ENCODE measurements at places on chromosomes 13 and 19.

DNA sequence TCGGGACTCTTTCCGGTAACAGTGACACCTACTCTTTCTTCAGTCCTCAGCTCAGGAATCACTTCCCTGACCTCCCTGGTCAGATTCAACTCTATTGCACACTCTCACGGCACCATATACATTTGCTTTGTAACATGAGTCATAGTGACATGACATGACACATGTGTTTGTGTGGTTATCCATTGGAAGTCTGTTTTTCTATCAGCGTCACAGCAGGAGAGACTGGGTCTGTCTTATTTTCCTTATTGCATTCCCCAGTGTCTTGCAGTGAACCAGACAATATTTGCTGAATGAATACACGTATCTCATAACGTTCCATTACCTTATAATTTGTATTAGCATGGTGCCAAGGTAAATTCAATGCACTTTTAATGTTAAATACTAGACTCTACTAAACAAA lies 102.0 kb downstream of the DCLK1 start:
- DNase-seq, result no peak

DNA sequence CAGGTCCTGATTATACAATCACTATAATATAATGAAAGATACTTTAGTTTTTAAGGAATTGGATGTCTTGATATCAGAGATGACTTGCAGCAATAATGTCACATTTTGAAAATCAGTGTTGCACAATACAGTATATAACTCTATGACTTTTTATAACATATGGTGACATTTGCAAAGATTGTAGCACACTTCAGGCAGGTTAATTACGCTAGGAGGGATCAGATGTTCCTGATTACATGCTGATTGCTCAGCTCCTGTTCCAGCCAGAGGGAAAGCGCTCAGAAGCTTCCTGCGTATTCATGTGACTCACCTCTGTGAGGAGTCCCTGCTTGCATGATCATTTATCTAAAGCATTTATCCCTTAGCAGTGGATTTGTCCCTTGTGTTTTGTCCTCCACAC lies 265.6 kb downstream of the GPC5 start:
- no peak for DNase-seq

DNA sequence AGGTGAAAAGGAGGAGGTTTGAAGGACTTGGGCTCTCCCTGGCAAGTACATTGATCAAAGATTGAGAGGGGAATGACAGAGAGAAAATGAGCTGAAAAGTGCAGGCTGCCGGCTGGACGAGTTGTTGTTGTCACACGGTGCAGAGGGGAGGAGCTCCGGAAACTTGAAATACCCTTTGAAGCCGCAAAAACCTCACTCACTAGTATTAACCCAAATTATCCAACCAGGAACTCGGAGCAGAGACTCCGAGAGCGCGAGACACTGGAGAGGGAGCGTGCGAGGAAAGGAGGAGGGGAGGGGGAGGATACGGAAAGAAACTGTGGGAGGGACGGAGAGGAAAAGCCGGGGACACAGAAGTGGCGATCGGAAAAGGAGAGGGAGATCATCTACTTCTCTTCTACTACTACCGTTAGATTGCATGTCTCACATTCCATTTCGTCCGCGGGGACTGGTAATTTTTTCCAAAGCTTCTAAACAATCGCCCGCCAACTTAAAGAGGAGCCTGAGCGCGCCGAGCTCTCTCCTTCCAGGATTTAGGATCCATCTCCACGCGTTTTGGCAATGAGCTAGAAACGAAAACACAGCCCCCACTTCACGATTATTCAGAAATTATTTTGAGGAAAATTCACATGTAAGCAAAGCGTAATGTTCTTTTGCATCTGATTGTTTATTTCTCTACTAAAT lies at the start of gene DACH1:
Gene DACH1, minus strand, starts transcription at position 74 of the 684 bp plus-strand sequence.
- DNase-seq, result peak; percentile 59

DNA sequence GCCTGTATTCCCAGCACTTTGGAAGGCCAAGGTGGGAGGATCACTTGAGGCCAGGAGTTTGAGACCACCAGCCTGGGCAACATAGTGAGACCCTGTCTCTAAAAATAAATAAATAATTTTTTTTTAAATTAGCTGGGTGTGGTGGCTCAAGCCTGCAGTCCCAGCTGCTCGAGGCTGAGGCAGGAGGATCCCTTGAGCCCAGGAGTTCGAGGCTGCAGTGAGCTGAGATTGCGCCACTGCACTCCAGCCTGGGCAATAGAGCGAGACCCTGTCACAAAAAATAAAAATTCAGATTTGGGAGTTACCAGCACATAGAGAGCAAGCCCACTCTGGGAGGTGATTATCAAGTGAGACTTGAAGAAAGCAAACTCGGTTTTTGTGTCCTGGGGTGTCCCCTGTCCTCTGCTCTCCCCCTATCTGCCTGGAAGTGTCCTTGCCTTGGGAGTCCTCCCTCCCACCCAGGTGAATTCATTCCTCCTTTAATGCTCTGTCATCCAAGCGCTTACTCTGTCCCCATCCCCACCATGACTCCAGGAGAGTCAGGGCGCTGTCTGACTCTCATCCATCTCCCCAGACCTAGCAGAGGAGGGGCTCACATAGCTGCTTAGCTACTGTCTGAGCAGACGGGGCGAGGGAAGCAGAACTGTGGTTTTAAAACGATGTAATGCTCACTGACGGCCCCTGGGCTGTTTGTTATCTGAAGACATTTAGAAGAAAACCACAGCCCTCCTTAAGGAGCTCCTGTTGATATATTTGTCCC lies 146.8 kb downstream of the STK24 start:
- no peak for DNase-seq

DNA sequence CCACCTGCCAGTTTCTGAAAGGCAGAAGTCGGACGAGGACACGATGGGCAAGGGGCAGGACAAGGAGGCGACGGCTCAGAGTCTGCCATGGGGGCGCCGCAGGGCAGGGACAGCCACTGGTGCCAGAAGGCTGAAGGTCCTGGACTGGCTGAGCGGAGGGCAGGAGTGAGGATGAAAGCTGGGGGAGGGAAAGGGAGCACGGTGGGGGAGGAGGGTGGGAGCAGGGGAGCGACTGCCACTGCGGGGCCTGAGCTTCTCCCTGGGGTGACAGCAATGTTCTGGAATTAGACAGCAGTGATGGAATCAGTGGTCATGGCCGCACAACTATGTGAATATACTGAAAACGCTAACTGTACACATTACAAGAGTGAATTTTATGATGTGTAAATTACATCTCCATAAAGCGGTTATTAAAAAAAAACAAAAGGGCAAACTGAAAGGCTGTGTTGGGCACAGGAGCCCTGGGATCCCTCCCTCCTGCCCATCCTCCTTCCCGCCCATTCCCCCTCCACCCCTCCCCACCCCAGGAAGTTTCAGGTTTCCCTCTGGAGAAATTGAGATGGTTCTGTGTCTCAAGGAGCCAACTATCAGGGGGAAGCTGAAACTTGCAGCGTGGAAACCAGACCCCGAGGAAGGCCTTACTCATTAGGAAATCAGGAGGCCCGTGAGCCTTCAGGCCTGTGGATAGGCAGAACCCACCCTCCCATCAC lies 15.9 kb downstream of the MLLT1 start:
- no peak for DNase-seq
